Ascending aorta (tissue), 2 donors: ENCODE measurements at places on chromosomes 5 and 9. TPM values are rescaled to one million over a fixed set of nuclear protein-coding genes. Genes with fewer than 3 reads are reported as not detected.

DNA sequence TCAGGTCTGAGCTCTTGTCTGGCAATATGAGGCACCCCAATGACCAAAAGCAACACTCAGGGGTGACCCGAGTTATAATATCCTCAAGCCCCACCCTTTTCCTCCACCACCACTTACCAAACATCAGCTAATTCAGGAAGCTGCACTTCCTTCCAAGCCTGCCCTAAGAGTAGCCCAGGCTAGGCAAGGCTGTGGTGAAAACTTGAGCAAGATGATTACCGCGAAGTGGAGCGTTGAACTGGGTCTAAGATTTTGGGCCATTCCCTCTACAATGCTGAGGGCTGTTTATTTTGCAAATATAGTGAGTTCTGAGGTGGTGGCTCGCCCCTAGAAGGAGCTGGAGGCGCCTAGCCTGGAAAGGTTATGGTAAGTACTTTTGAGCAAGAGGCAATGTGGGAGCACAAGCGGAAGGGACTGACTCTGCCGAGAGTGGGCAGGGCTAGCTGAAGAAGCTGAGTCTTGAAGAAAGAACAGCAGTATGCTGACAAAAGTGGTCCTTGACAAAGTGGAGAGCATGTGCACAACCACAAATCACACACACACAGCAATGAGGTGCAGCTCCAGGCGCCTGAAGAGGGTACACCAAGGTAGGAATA is at the start of gene HK3:
TSS of gene HK3 (minus strand) at position 51 of the 596 bp plus-strand sequence. CDS start 3,187 bp downstream, outside the sequence.
- no peak for DNase-seq

DNA sequence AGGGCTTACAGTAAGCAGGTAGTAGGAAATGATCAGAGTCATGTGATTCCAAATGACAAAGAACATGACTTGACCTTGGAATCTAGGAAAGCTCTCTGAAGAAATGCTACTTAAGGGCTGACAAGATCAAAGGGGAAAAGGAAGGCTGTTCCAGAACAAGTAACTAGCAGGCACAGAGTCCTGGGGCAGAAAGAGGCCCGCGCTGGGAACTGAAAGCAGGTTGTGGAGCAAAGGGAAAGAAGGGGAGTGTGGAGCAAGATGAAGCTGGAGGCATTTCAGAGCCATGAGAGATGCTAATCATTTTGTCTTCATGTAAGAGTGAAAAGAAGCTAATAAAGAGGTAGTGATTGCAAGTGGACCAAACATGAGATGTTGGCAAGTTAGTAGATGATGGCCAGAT is 397.5 kb downstream of the DTWD2 start:
- DNase-seq: no peak

DNA sequence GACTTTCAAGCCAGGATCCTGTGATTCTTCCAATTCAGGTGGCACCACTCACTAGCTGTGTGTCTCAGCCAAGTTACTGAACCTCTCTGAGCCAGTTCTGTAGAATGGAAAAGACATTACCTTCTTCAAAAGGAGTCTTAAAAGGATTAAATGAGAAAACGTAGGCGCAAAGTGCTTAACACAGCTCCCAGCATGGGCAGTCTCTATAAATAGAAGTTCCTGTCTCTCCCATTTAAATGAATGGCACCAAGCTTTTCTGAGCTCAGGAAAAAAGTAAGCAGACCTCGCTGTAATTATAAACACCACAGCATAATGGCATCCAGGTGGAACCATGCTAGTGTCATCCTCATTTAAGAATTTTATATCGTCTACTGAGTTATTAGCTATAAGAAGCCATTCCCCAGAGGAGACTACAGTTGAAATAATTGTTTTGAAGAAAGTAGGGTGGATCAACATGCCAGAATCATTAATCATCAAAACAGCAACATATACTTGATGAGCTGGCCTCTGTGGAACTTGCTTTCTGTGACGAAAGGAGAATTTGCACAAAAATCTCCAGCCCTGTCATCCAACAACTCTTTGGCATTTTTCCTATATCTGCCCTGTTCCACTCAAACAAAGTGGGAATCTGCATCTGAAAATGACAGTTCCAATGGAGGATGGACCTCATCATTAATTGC is 188.9 kb downstream of the SPOCK1 start:
- DNase-seq: no peak

WDR38 gene
- not detected for total RNA-seq

- no peak for DNase-seq
Measured at GRCh38 chr5:5044247-5044840, 95.8 kb upstream of the ADAMTS16 start.
